HFFc6 (cell line): ENCODE measurements at places on chromosomes 12 and 14.

- DNase-seq: no peak
These were observed 82.6 kb upstream of the COCH start for GRCh38 chr14:30791522-30792351.

DNA sequence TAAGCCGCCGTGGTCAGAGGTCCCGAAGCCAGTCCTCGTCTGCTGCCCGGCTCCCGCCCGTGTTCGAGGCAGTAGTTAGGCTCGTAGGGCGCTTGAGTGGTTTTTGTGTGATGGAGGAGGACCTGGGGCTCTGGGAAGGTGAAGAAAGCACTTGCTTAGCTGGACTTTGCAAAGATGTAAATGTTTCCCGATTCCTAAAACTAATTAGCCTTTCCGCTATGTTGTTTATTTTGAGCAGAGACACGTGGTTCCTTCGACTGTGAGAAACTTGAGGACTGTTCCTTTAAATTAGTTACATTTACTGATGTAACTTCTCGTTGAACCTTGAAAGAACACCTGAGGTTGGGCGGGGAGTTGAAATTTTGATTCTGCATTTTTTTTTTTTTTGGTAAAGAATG lies 33.9 kb downstream of the MIA2 start:
- peak; percentile 12 for DNase-seq

DNA sequence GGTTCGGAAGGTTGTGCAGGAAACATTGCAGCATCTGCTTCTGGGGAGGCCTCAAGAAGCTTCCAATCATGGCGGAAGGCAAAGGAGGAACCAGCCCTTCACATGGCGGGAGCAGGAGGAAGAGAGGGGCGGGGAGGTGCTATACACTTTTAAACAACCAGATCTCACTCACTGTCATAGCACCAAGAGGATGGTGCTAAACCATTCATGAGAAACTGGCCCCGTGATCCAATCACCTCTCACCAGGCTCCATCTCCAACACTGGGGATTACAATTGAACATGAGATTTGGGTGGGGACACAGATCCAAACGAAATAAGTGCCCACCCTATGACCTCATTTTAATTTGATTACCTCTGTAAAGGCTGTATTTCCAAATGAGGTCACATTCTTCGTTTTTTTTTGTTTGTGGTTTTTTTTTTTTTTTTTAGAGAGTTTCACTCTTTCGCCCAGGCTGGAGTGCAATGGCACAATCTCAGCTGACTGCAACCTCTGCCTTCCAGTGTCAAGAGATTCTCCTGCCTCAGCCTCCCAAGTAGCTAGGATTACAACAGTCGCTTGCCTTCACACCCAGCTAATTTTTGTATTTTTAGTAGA lies 11.4 kb upstream of the ORAI1 start:
- no peak for DNase-seq

GRCh38 chr12:31011336-31011735 lies 62.3 kb upstream of the DDX11 start:
- DNase-seq: no peak

- peak; percentile 56 for DNase-seq
These were observed 153.0 kb upstream of the DIO3 start for GRCh38 chr14:101408077-101408831.

DNA sequence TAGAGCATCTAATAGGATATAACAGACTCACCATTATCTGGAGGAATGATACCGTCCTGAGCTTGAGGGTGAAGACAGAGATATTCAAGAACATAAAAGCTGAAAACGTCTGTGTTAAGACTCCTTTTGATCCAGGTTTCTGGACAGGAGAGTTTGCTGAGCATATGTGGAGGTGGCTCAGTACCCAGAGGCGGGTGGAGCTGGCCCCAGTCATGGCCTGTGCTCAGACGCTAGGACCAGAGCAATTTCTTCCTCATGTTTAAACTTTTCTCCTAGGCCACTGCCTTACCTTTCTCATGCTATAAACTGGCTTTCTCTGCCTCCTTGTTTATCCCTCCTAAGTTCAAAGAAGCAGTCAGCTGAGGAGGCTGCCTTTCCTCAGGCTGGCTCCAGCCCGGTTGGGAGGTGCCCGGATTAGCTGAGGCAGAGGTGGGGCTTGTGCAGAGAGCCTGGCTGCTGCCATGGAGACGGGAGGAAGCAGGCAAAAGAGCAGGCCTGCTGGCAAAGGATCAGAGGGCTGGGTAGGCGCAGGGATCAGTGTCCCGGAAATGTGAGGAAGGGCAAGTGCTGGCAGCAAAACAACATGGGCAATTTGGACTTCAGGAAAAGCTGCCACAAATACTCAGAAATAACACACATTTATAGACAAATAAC lies 13.7 kb downstream of the COA8 start:
- peak; percentile 87 for DNase-seq

DNA sequence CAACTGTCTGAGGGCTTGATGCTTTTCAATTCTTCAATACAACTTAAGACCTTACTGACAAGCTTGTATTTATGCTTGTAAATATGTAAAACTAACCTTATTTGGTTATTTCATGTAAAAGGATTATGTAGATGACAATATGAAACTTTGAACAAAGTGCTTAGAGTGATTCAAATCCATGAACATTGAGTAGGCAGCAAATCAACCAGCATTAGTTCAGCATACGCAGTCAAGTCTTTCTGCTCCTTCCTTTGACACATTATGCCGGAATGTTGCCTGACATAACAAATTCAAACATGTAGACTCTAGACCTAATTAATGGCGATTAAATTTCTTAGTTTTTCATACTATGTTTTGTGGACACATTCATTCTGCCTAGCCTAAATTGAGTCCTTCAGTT lies 105.2 kb downstream of the FGD4 start:
- DNase-seq: no peak

DNA sequence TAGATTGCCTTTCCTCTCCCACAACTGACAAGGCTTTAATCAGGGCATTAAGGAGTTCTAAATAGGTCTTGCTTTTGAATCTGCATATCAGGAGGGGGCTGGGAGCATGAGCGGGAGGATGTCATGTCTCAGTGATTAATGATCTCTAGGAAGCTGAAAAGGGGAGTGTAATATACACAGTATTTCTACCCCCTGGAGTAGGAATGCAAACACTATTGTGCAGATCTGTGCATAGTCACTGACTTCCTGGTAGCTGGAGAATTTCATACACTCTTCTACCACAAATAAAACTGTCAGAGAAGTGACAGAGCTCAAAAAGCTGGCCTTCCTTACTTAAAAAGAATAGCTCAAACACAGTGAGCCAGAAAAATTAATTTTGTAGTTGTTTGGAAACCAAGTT lies 65.8 kb downstream of the RIC8B start:
- DNase-seq: peak; percentile 23

DNA sequence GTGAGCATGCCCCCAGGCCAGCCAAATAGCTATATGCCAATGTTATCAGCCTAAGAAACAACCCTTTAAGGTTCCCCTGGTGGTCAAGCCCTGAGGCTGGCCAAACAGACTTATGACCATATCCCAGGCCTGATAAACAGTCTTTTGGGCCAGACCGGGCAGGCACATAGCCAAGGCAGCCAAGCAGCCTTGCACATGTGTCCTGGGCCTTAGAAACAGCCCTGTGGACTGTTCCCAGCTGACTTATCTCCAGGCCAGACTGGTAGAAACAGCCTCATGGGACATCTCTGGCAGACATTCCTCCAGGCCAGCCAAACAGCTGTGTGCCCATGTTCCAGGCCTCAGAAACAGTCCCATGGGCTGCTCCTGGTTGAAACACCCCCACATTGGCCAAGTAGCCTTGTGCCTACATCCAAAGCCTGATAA lies 295.0 kb upstream of the MGAT4C start:
- DNase-seq: no peak

GRCh38 chr14:41749429-41749828 lies 142.8 kb downstream of the LRFN5 start:
- DNase-seq: no peak
